ENCODE measurements at places on chromosomes 1 and 21.

- no peak for DNase-seq
Measured at GRCh38 chr21:44286716-44287632, 1.3 kb downstream of the AIRE start.

- DNase-seq: no peak
Measured at GRCh38 chr1:202844935-202845334, 34.2 kb downstream of the PCAT6 start.

DNA sequence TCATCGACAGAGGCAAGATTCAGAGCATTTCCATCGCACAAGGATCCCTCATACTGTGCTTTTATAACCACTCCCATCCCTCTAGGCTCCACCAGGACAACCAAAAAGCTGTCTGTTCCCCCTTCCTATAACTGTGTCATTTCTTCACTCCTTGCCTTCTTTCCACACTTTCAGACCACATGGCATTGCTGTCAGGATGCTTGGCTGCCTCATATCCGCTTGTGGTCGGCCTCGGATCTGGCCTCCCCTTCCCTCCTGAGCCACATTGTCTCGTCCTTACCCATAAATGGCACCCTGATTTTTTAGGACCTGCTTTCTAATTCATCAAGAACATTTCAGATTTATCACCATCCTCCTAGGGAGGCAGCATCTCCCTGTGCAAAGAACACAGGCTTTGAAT lies 80.5 kb downstream of the HIVEP3 start:
- no peak for DNase-seq

GRCh38 chr1:15430787-15431570 lies 7.3 kb upstream of the CTRC start:
- no peak for DNase-seq

DNA sequence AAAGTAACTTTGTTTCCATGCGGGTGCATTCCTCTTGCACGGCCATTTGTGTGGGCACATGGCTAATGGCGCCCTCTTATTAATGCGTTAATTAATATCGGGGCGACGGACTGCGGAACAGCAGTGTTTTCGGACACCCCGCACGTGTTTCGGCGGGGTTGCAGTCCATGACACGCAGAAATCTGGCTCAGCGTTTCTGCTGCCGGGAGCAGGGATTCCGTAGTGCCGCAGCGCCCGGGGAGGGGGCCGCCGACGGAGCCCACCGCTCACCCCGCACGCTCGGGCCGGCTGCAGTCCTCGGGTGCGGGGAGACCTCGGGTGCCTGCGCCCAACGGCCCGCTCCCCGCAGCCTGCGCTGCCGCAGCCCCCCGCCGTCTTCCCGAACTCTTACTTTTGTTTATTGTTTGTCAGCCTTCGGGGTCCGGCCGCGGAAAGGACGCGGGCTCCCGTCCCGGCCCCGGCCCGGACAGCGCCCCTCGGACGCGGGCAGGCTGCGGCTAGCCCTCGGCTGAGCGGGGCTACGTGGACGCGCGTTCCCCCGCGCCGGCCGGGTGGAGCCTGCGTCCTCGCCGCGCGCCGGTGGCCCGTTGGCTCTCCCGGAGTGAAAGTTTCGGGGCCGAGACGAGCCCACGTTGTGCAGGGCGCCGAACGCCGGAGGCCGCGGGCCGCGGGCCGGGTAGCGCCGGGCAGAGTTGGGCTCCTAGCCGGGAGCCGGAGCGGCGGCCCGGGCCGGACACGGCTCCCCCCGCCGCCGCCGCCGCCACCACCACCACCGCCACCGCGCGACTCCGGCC lies 849 bp downstream of the NFIA start:
- DNase-seq: no peak

DNA sequence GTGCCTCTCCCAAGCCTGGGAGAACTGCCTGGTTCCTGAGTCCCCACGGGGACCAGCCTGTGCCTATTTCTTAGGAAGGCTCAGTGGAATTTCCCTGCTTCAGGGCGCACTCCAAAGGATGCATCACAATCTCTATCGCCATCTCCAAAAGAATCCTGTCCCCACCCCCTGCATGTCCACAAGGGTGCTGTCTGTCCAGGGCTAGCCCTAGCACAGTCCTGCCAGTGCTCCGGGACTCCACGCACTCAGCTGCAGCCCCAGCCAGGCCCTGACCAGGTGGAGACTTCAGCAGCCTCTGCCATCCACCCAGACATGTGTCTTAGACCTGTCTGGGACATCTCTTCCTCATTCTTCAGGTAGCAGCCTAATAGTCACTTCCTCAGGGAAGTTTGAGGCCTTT lies 199.7 kb downstream of the GRIK3 start:
- DNase-seq: no peak

DNA sequence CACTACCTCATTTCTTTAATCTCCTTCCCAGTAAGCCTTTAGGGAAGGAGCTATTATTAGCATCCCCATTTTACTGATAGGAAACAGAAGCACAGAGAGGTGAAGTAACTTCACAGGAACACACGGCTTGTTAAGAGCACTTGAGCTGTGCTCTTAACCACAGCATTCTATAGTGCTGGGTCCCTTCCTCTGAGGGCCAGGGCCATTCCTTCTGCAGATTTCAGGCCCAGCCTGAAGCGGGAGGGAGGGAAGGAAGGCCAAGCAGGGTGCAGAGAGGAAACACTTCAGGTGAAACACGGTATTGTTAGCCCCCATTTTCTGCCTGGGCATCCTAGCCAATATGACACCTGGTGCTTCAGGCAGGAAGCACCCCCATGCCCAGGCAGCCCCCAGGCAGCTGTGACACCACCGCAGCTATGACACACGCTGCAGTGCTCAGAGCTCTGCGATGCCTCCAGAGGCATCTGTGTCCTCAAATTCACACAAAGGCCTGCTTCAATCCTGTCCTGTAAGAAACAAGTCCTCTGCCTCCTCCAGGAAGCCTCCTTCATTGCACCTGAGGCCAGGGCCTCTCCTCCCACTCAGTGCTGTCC lies 4.5 kb upstream of the EXTL1 start:
- DNase-seq: no peak

GRCh38 chr1:235883261-235883927 lies 16.7 kb upstream of the LYST start:
- DNase-seq: peak; percentile 87

GRCh38 chr1:177448652-177449357 lies 278.0 kb downstream of the BRINP2 start:
- DNase-seq: no peak

DNA sequence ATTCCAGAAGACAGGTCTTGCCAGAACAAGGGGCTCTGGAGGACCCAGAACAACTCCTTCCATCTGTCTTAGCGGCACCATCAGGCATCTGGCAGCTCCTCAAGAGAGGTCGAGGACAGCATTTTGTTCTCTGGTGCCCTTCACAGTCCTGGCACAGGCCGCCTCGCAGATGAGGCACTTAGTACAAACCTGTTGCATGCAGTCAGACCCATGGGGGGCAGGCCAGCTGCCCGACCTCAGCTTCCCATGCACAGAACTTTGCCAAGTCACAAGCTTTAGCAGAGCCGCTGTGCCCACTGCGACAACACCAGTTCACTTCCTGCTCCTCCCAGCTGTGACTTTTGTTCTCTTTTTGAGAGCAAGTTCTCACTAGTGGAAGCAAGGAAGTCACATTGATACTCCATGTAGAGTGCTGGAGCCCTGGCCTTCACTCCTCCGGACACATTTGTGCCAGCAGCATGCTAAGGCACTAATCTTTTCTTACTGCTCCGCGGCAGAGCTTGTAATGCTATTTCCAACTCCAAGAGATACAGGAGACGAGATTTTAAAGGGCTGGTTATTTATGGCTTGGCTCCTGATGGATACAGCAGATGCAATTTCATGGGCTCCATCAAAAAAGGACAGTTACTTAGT lies 44.6 kb downstream of the HMGB4 start:
- DNase-seq: no peak

- no peak for DNase-seq
Measured at GRCh38 chr1:42730002-42730401, 10.0 kb downstream of the CLDN19 start.

GRCh38 chr21:44064852-44065403 lies 42.3 kb upstream of the PWP2 start:
- DNase-seq: no peak

- no peak for DNase-seq
Measured at GRCh38 chr1:216670118-216670883, 52.9 kb downstream of the ESRRG start.

DNA sequence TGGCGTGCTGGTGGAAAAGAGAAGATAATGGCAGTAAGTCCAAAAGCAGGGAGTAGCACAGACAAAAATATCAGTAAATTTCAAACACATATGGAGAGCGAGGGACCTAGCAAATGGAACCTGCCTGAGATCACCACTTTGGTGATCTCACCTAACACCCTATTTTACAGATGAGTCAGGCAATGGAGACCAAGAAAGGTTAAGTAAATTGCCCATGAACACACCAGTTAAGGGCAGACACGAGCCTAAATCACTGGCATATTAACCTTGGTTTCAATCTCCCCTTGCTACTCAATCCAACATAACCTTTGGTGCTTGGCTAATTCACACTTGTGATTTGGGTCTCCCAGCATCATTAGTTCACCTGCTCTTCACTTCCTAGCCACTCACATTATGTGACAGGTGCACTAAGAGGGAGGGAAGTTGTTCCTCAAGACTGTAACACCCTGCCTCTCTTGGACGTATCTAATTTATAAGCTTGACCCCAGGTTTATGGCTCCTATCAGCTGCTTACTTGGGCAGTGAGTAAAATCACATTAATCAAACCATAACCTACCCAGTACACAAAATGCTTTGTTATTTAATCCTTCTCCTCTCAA lies 11.5 kb downstream of the ZNF697 start:
- DNase-seq: no peak

DNA sequence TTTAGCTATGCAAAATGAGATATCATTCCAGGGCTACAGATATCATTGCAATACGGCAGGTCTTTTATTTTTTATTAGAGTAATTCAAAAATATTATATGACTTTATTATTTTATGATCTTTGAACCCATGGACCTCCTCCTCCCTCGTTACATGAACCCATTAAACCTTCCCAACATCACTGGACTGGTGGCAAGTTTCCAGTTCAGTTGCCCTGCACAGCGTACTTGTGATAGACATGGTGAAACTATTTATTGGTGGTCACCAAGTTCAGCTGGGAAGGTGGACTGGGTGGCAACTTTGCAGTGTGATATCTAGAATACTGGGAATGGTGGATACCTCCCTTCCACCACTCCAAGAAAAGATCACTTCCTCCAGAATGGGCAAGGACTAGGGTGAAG lies 52.5 kb downstream of the SLC30A10 start:
- no peak for DNase-seq

DNA sequence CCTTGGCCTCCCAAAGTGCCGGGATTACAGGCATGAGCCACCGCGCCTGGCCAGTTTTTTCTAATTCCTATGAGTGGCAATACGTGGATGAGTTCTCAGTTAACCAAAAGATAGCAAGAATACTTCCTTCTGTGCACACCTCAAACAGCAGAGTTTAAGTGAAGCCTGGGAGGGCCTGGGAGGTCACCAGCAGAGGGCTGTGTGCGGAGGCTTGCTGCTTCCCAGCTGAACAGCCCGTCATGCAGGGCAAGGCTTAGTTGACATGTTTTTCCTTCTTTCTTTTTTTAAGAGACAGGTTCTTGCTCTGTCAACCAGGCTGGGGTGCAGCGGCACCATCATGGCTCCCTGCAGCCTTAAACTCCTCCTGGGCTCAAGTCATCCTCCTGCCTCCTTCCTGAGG lies 17.8 kb downstream of the GNG4 start:
- DNase-seq: no peak

- DNase-seq: no peak
Measured at GRCh38 chr1:85229574-85230097, 28.8 kb upstream of the SYDE2 start.

DNA sequence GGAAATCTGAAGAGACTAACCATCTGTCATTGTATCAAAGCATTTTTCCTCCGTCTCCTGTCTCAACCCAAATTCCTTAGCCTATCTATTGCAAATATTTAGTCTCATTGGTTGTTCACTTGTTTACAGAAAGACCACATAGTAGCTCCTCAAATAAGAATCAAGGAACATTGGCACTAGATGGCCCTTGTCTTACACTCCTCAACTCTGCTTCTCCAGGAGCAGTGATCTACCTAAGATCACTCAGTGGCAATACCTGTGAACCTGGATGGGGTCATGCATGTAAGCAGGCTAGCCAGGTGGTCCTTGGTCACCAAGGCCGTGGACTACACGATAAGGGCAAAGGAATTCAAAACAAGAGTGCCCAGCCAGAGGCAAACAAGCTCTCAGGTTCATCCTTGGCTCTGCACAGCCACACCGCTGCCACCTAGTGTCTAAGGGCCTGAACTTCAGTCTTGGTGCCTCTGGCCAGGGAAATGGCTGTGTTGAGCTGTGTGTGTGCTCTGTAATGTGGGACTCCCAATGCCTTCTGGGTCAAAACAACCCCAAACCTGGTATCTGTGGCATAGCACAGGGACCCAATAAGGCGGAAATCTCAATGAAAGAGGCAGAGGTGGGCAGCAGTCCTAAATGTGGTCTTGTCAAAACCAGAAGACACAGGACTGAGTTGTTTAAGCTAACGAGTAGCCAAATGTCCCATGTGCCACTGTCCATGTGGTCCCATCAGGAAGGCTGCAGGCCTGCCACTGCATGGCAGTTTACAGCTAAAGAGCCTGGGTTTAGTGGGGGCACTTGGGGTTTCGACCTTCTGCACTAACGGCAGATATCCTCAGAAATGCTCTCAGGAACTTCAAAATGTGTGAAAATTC lies 54.5 kb downstream of the GPR161 start:
- peak; percentile 56 for DNase-seq

- DNase-seq: no peak
Measured at GRCh38 chr1:85707267-85707989, 805 bp downstream of the ZNHIT6 start.

DNA sequence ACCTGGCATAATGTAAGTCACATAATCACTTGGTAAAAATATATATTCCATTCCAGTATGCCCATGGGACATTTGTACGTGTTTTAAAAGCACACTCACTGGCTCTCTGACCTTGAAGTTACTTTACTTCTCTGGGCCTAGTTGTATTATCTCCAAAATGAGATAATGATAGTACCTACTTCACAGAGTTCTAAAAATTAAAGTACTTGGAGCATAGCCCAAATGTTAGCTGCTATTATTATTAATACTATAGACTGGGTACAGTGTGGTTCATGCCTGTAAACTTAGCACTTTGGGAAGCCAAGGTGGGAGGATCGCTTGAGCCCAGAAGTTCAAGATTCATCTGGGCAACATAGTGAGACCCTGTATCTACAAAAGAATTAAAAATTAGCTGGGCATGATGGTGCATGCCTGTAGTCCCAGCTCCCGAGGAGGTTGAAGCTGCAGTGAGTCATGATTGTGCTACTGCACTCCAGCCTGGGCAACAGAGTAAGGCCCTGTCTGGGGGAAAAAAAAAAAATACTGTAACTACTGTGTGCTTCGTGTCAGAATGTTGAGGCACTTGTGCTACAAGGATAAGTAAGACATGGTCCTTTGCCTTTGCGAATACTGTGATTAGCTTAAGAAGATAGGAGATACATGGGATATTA lies 45.7 kb downstream of the TDRD5 start:
- no peak for DNase-seq

DNA sequence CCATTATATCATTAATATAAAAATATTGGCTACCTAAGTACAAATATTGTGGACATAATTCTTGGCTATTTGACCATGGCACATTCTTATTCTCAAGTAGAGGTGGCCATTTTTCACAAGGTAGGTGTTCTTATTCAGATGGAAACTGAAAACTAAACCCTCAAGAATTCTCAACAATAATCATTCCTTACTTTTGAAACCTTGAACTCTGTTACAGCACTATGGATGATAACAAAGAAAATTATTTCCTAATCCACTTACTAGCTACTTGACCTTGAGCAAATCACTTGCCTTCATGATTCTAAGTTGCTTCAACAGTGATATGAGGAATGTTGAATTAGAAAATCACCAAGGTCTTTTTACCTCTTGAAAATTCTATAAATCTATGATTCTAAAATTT lies 482.2 kb downstream of the PTPRC start:
- DNase-seq: no peak
